ENCODE measurements at places on chromosomes 3 and 15.
A peak's percentile ranks its signal among the peaks of the same experiment; 100 is the strongest.

DNA sequence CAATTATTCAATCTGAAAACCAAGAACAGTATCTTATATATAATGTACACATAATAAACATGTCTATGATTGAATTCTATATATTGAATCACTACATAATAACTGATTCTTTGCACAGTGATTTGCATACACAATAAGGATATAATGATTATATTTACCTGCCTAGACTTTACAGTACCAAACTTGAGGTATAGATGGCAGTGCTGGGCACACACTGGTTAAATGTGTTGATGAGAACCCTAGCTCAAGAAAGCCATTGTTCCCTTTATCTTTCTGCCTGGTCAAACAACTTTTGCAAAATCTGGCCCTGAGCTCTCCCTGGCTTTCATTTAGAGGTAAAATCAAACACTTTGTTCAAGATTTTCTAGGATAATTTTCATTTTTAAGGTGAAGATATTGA, 697.7 kb downstream of the TUSC7 start:
- DNase-seq = no peak

DNA sequence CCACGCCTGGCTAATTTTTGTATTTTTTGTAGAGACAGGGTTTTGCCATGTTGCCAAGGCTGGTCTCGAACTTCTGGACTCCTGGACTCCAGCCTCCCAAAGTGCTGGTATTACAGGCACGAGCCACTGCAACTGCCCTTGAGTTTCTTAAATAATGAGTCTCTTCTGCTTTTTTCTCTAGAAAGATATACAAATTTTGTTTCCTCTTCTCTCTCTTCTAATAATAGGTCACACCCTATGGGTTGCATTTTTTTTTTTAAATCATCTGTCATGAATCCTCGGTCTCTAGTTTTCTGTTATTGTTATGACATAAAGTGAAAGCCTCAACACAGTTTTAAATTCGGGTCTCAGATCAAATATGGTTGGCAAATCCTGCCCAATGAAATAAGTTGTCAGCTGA, 111.2 kb downstream of the IL12A start:
- DNase-seq = no peak

GRCh38 chr15:75673426-75674235, 25.9 kb downstream of the SNX33 start:
- peak; percentile 87 for DNase-seq

DNA sequence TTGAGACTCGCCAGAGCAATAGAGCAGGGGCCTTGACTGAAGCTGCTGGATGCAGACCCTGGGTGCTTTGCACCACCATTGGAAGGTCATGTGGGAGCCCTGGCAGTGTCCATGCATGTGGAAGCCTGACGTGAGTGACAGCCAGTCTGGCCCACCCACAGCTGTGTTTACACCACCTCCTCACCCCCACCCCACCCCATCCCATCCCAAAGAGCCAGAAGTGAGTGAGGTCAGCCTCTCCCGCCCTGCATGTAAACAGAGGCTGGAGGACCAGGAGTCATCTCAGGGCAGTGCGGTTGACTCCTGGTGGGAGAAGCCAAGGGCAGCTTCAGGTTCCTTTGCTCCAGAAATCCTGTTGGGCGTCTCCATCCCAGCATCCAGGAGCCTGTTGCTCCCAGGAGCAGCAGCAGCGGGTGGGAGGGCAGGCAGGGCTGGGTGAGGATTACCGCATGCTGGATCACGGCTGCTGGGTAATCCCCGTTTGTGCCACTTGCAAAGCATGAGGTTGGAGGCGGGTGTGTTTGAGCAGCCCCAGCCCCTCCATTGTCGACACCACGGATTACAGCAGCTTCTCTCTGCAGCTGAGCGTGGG, 44.6 kb downstream of the CORO2B start:
- DNase-seq = no peak

- DNase-seq = no peak
Observed at GRCh38 chr15:67154249-67154648, 88.8 kb downstream of the SMAD3 start.

Data from muscle of back (tissue), 13 donors.